ENCODE measurements at places on chromosomes 1 and 21. TPM values are rescaled to one million over a fixed set of nuclear protein-coding genes. Genes with fewer than 3 reads are reported as not detected.
A peak's percentile ranks its signal among the peaks of the same experiment; 100 is the strongest.

Gene TFF3
- not detected for total RNA-seq

DNA sequence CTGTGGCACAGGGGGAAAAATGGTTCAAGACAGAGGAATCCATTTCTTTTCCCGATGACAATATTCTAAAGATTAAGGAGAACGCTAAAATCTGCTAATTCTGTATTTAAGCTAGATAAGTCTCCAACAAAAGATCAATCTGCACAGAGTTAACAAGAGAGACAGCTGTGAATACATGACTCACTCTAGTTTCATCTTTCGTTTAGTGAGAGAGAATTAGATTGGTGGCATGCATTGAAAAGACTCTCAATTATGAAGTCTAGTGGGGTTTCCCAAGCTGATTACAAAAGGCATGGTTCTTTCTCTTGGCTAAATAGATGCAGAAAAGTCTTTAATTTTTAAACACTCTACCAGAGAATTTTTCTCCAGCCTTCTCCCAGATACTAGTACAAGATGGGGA is 34.4 kb downstream of the CAPN9 start:
- H3K27ac ChIP-seq = no peak overlapping the region
- no peaks in the 10 kb centered on the region for H3K36me3 ChIP-seq
- H3K4me1 ChIP-seq = no peaks in the 10 kb centered on the region
- H3K4me3 ChIP-seq = no peak overlapping the region
- peaks cover 11% of the 10 kb centered on the region for H3K27me3 ChIP-seq
- no peak for DNase-seq

DNA sequence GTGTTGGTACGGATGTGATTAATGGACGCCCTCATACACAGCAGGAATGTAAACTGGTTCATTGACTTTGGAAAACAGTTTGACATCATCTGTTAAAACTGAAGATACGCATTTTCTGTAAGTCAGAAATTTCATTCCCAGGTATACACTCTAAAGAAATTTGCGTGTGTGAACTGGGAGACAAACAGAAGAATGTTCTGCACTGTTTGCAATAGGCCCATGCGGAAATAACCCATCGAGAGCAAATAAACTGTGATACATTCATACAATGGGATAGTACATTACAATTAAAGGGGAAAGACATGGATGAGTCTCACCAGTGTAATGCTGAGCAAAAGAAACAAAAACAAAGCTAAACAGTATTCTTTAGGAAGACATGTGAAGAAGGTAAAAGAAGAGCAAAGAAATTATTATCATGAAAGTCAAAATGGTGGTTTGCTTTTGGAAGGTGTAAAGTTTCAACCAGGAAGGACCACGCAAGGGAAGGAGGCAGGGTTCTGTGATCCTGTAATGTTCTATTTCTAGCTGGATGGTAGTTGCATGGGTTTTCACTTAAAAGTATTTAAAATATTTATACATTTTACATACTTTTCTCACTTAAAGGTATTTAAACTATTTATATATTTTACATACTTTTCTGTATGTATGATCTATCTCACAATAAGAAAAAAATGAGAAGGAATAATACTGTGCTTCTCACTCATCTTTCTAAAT is 30.3 kb downstream of the INTS7 start:
- no peaks in the 10 kb centered on the region for H3K4me1 ChIP-seq
- no peak overlapping the region for H3K4me3 ChIP-seq
- no peak overlapping the region for H3K27ac ChIP-seq
- no peak for DNase-seq
- peaks cover 25% of the 10 kb centered on the region for H3K36me3 ChIP-seq

Gene RUNX1
- 41.0 TPM for total RNA-seq

Gene COL24A1
- not detected for total RNA-seq

Gene CFAP410
- total RNA-seq = 14.8 TPM

GRCh38 chr1:103063921-103064320 is 44.4 kb downstream of the COL11A1 start:
- DNase-seq = no peak
- H3K27ac ChIP-seq = no peak overlapping the region
- no peaks in the 10 kb centered on the region for H3K4me1 ChIP-seq
- H3K4me3 ChIP-seq = no peak overlapping the region

GRCh38 chr1:119702384-119702783 is 9.3 kb upstream of the PHGDH start:
- no peak overlapping the region for H3K27ac ChIP-seq
- H3K4me1 ChIP-seq = no peaks in the 10 kb centered on the region

Gene AGTRAP
- 21.7 TPM for total RNA-seq

DNA sequence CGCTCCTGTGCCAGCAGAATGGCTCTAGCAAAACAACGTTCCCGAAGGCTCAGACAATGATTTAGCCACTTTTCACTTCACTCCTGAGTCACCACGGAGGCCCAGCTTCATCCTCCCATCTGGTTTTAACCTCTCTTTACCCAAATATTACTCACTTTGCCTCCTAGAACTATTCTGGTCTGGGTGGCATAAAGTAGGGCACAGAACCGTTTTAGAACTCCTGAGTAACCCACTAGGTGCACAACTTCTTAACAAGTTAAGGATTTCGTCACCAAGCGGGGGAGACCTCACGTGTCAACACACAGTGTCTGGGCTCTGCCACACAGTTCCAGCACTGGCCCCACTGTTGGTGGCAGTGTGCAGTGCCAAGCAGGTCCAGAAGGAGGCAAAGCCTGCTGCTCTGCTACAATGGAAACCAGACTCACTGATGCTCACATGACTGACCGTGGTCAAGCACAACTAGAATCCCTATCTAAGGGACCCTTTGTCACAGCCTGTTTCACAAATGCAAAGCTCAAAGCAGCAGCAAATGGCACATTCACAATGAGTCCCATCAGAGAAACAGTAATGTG is 121.7 kb downstream of the SIPA1L2 start:
- no peak for DNase-seq
- H3K36me3 ChIP-seq = no peaks in the 10 kb centered on the region
- H3K4me3 ChIP-seq = no peak overlapping the region
- H3K4me1 ChIP-seq = no peaks in the 10 kb centered on the region
- H3K27me3 ChIP-seq = peaks cover 2% of the 10 kb centered on the region

DNA sequence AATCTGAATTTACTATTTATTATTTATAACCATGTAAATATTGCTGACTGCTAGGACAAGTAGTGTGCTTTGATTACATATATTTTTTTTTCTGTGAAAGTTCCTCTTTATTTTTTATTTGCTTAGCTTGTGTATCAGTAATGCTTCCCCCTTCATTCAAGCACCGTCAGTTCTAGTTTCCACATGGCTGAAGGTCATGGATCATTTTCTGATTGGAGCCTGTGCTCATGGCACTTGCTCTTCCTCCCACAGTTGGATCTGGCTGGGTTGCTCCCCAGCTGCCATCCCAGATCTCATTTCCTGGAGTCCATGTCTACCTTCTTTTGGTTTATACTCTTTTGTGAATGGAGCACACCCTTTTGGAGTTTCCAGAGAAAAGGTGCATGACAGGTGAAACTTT is 57.0 kb upstream of the IGSF5 start:
- no peak overlapping the region for H3K4me3 ChIP-seq
- H3K4me1 ChIP-seq = no peaks in the 10 kb centered on the region
- H3K36me3 ChIP-seq = no peaks in the 10 kb centered on the region
- no peak overlapping the region for H3K27ac ChIP-seq

GRCh38 chr21:17539323-17539722 is 26.5 kb downstream of the CXADR start:
- no peaks in the 10 kb centered on the region for H3K4me1 ChIP-seq
- no peak overlapping the region for H3K27ac ChIP-seq
- H3K27me3 ChIP-seq = peaks cover 7% of the 10 kb centered on the region
- no peaks in the 10 kb centered on the region for H3K36me3 ChIP-seq
- H3K4me3 ChIP-seq = no peak overlapping the region

DNA sequence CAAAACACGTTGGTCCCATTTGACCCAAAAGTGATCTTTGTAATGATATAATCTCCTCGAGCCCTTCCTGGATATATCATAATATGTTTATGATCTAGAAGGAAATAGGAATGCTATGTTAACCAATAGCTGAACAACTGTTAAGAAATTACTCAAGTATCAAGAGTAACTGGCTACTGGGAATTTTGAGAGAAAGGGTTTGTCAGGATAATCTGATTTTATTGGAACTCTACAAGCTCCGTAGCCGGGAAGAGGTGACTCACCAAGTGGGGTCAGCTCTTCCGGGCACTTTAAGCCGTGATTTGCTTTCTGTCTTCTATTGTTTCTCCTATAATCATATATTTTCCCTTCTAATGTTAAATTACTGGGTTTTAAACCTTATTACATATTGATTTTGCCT is 250.5 kb upstream of the POGK start:
- DNase-seq = no peak
- no peak overlapping the region for H3K4me3 ChIP-seq
- no peaks in the 10 kb centered on the region for H3K4me1 ChIP-seq
- H3K27ac ChIP-seq = no peak overlapping the region
- H3K27me3 ChIP-seq = peaks cover 3% of the 10 kb centered on the region

Gene NHLH2
- total RNA-seq = not detected

DNA sequence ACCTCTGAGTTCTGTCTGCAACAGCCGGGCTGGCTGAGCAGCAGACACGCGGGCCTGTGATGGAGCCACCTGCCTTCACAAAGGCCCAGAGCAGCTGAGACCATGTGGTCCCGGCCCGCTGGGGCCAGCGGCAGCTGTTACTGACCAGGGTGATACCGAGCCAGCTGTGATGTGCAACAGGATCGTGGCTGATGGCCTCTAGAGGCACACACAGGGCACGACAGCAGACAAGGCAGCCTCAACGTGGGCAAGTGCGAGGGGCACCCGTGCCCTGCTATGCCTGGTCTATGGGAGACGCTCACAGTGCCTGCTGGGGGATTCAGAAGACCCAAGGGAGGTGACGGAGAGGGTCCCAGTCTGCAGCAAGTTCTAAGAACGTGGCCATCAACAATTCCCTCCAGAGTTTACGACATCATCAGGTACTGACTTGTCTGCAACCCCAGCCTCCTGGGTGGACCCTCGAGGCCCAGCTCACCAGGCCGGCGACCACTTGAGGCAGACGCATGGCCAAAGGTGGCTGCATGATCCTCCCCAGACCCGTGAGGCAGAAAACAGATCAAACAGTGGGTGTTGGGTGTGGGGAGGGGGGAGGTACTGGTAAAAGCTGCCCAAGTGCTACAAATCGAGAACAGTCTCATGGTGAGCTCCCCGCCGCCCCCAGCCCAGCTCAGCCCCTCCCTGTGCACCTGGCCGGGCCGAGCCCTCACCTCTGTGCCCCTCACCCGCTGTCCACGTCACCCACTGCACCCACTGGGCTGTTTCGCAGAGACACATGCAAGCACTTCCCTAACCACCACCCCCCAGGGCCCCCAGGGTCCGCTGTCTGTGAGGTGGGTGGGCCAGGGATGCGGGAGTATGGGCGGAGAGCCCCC is 6.0 kb downstream of the POFUT2 start:
- no peak overlapping the region for H3K4me3 ChIP-seq
- H3K27ac ChIP-seq = no peak overlapping the region
- DNase-seq = no peak
- peaks cover 26% of the 10 kb centered on the region for H3K36me3 ChIP-seq

DNA sequence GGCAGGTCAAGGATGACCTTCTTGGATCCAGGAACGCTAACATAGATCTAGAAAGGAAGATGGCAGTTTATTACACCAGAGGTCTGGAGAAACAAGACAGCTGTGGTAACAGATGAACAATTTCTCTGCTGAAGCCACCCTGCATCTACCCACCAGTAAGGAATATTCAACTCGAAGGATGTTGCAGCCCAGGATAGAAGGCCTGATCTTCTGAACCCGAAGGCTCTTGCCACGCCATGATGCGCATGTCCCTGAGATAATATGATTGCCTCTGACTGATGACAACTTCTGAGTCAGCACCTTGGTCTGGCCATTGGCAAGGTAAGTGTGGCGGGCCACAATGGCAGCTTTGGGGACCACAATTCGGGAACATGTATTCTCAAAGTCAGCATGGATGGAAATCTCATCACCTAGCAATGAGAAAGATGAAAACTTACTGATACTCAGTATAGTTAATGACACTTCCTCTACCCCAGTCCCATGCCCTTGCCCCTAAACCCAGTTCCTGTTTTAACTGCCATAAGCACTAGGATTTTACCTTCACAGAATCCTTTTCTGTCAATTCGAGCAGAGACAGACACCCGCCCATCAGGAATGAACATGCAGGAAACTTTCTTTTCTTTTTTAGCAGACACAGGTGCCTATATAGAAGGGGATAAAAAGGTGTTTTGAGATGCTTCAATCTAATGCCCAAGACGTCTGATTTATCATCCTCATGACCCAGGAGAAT is 1.8 kb downstream of the TXNIP start:
- no peaks in the 10 kb centered on the region for H3K27me3 ChIP-seq
- peaks cover 65% of the 10 kb centered on the region for H3K4me1 ChIP-seq
- peak; percentile 78 for DNase-seq
- peak overlapping the region; percentile 97 for H3K27ac ChIP-seq
- H3K36me3 ChIP-seq = peaks cover 41% of the 10 kb centered on the region
- H3K4me3 ChIP-seq = peak overlapping the region; percentile 88

Gene PLEKHG5
- 1.8 TPM for total RNA-seq

- no peaks in the 10 kb centered on the region for H3K27me3 ChIP-seq
- DNase-seq = no peak
- peak overlapping the region; percentile 78 for H3K27ac ChIP-seq
- H3K36me3 ChIP-seq = peaks cover 5% of the 10 kb centered on the region
Observed at GRCh38 chr1:107897438-107898345, 67.3 kb downstream of the VAV3 start.

Gene CFHR3
- total RNA-seq = not detected

Gene RGS1
- total RNA-seq = 4.4 TPM

Gene LRRC38
- total RNA-seq = not detected

Gene CDA
- not detected for total RNA-seq

Gene UBE2U
- not detected for total RNA-seq

Gene S100A14
- total RNA-seq = not detected

Gene ANKRD65
- total RNA-seq = not detected

Gene NECAP2
- 53.3 TPM for total RNA-seq

GRCh38 chr1:34612091-34612827 is 142.6 kb upstream of the GJB5 start:
- no peak overlapping the region for H3K27ac ChIP-seq
- H3K4me3 ChIP-seq = no peak overlapping the region
- no peaks in the 10 kb centered on the region for H3K4me1 ChIP-seq
- no peaks in the 10 kb centered on the region for H3K36me3 ChIP-seq

DNA sequence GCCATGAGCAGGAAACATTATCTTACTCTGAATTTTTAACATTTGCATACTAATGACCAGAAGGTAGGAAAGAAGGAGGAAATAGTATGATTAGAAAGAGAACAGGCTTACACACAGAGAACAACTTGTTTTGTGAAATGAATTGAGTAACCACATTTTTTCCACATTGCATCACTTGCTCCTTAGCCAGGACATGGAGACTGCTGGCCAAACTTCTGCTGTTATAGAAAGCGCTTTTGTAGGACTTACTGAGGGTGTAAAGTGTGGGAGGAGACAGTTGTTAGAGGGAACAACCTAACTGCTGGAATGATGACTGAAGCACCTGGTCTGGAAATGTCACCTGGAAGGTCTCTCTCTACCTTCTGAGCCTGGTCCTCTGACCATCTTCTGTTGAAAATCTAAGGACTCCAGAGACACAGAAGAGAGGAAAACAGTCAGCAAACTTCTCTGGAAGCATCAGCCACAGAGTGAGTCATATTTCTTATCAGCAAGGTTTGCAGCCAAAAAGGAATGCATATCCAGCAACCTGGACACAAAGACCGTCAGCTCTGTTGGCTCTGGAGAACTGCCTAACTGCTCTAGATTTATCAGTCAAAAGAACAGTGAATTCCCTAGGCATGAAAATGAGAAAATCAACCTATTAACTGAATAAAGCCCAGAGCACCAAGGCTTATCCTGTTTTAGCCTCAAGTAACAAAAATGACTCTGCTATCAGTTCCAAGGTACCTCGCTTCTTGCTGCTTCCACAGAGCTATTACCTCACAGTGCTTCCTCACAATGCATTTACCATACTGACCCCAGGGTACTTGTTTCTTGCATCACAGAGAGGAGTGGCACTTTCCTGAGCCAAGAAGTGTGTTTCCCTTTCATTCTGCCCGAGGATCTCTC is 88.0 kb upstream of the SLFNL1 start:
- H3K27ac ChIP-seq = no peak overlapping the region
- H3K36me3 ChIP-seq = peaks cover 14% of the 10 kb centered on the region
- H3K4me3 ChIP-seq = no peak overlapping the region

Data from activated naive CD4-positive, alpha-beta T cell treated with anti-CD3 and anti-CD28 coated beads for 36 hours (primary cell).